ENCODE measurements at places on chromosomes 2 and 18. TPM values are rescaled to one million over a fixed set of nuclear protein-coding genes. Genes with fewer than 3 reads are reported as not detected.
A peak's percentile ranks its signal among the peaks of the same experiment; 100 is the strongest.

COLEC11 gene
- polyA plus RNA-seq: 33.2 TPM

UPP2 gene
- not detected for polyA plus RNA-seq

PSD4 gene
- polyA plus RNA-seq: 0.79 TPM

ANO7 gene
- polyA plus RNA-seq: not detected

TSPYL6 gene
- polyA plus RNA-seq: 0.08 TPM

GRCh38 chr2:105404736-105405135 is 5.9 kb upstream of the FHL2 start:
- H3K27ac ChIP-seq: no peak overlapping the region
- H3K36me3 ChIP-seq: no peaks in the 10 kb centered on the region
- no peak overlapping the region for H3K4me3 ChIP-seq
- no peaks in the 10 kb centered on the region for H3K27me3 ChIP-seq
- peaks cover 2% of the 10 kb centered on the region for H3K4me1 ChIP-seq
- no peak for DNase-seq

DNA sequence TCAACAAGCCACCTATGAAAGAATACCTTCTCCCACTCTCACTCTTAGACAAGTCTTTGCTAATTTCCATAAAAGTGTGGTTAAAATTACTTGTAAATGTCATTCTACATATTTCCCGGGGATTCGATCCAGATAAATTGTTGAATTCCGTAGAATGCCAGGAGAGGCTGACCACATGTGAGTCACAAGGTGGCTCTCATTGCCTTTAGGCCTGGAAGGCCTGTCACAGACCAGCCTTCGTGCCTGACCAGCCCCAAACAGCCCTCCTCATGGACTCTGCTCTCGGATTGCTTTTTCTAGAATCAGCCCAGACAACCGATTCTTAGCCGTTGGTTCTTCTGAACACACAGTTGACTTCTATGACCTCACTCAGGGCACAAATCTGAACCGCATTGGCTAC is 86.0 kb downstream of the RTN4 start:
- H3K27me3 ChIP-seq: no peaks in the 10 kb centered on the region
- H3K27ac ChIP-seq: no peak overlapping the region
- no peak for DNase-seq
- no peaks in the 10 kb centered on the region for H3K36me3 ChIP-seq

DNA sequence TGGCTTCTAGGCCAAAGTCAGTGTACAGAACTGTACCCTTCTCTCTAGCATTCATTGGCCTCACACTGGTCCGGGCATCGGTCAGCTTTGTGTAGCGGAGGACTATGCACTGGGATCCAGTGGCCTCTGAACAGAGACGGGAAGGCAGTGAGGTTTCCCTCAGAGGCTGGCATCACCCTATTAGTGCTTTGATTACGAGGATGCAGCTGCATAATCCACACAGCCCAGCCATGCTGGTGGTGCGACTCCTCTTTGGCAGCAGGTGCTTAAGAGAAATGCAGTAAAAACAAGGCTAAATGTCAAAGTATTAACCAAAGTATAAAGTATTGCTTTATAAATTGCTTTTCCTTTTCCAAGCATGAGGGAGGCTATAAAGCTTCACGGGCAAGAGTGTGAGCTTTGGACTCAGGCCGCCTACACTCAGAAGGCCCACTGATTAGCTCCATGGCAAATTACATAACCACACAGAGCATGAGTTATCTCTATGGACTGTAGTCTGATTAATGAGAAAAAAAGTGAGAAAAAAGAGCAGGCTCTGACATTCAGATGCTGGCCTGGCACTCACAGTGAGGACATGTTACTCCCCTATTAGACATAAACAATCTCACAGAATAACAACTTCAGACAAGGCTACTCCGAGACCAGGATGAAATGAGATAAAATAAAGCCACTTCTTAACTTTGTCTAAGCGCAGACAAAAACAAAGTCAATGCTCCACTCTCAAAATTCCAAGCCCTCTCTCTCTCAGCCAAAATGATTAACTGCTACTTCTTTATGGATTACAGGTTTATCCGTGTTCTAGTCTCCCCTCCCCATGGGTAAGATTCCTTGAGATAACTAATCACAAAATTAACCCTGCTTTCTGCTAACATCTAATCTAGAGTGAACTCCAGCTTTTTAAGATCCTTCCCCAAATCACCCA is 6.4 kb upstream of the CRYGC start:
- no peak overlapping the region for H3K27ac ChIP-seq
- H3K27me3 ChIP-seq: no peaks in the 10 kb centered on the region
- no peak for DNase-seq
- no peaks in the 10 kb centered on the region for H3K36me3 ChIP-seq
- H3K4me3 ChIP-seq: no peak overlapping the region

DNA sequence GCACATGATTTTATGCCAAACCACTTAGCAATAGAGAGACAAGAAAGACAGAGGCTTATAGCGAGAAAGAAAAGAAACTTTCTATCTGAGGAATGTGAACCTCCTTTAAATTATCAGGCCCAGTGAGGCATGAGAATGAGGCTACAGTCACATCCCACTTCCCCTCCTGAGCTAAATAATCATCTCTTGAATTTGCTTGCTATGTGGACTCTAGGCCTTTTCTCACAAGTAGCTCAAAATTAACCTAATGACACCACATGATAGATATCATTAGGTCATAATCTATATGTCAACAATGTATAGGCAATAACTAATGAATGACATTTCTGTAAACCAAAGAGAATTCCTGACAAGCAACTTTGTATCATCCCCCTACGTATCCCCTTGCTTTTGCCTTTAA is 301.5 kb upstream of the MGAT5 start:
- no peaks in the 10 kb centered on the region for H3K36me3 ChIP-seq
- H3K27me3 ChIP-seq: no peaks in the 10 kb centered on the region
- no peak for DNase-seq

GRCh38 chr2:184677171-184677570 is 78.8 kb downstream of the ZNF804A start:
- H3K27ac ChIP-seq: no peak overlapping the region
- H3K4me1 ChIP-seq: no peaks in the 10 kb centered on the region
- H3K36me3 ChIP-seq: no peaks in the 10 kb centered on the region
- DNase-seq: no peak
- no peaks in the 10 kb centered on the region for H3K27me3 ChIP-seq

GRCh38 chr18:50401888-50402287 is 27.0 kb downstream of the SKA1 start:
- no peak for DNase-seq
- no peaks in the 10 kb centered on the region for H3K4me1 ChIP-seq
- H3K36me3 ChIP-seq: no peaks in the 10 kb centered on the region
- H3K4me3 ChIP-seq: no peak overlapping the region

GRCh38 chr2:30448866-30449265 is 1.8 kb downstream of the LCLAT1 start:
- H3K27me3 ChIP-seq: no peaks in the 10 kb centered on the region
- no peaks in the 10 kb centered on the region for H3K36me3 ChIP-seq
- no peak for DNase-seq
- no peak overlapping the region for H3K27ac ChIP-seq

- no peak overlapping the region for H3K4me3 ChIP-seq
- H3K27ac ChIP-seq: no peak overlapping the region
- no peaks in the 10 kb centered on the region for H3K36me3 ChIP-seq
- peaks cover 4% of the 10 kb centered on the region for H3K4me1 ChIP-seq
- DNase-seq: no peak
Observed at GRCh38 chr2:63786471-63786870, 55.2 kb upstream of the UGP2 start.

GRCh38 chr2:154758871-154759270 is 60.4 kb downstream of the KCNJ3 start:
- H3K36me3 ChIP-seq: no peaks in the 10 kb centered on the region
- no peak overlapping the region for H3K4me3 ChIP-seq
- DNase-seq: no peak
- H3K27ac ChIP-seq: no peak overlapping the region

DNA sequence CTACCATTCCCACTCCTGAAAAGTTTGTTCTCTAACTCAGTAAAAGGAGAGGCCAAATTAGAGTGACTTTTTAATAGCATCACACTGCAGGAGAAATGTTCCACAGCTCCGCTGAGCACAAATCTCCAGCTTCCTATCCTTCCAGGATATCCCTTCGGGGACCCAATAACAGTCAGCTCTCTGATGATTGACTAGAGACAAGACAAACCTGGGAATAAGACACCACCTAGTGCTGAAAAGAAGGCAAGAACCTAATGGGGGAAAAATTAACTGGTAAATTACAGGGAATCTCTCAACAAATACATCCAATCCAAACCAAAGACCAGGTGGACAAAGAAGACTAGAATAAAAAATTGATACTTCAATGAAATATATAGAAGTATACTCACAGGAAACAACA is 977.1 kb upstream of the SOX11 start:
- H3K36me3 ChIP-seq: no peaks in the 10 kb centered on the region
- no peak overlapping the region for H3K4me3 ChIP-seq
- DNase-seq: no peak
- no peak overlapping the region for H3K27ac ChIP-seq
- H3K27me3 ChIP-seq: no peaks in the 10 kb centered on the region

DNA sequence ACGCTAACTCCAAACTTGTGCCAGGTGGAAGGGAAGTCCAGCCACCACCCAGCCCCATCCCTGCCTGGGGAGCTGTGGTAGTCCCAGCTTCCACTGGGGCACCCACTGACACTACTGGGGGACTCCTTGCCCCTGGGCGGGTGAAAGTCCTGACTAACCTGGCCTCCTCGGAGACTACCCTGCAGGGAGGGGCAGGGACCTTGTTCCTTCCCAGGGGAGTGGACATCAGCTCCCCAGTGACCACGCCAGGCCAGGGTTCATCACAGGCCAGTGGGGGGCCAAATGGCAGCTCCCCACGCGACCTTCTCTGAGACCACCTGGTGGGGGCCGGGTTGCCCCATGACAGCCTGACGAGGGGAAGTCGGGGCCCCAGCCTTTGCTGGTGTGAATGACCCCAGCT is 420.0 kb upstream of the SALL3 start:
- peak; percentile 61 for DNase-seq
- no peaks in the 10 kb centered on the region for H3K4me1 ChIP-seq
- H3K27me3 ChIP-seq: no peaks in the 10 kb centered on the region
- no peaks in the 10 kb centered on the region for H3K36me3 ChIP-seq

DNA sequence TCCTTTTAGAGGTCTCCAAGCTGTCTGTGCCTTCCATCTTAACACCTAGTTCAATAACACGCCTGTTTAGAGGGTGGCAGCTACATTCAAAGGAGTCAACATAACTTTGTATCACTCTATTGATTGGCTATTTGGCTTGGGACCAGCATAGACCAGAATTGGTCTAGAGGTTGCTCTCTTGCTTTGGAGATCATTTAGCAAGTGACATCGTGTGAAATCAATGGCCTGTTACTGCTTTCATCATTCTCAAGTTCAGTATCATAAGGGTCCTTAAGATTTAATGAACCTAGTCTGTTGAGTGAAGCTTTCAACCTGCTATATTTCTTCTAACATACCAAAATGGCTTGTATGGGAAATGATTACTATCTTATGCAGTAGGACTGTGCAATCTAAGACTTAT is 768.2 kb downstream of the NRXN1 start:
- no peak overlapping the region for H3K4me3 ChIP-seq
- H3K36me3 ChIP-seq: no peaks in the 10 kb centered on the region
- DNase-seq: no peak
- H3K4me1 ChIP-seq: no peaks in the 10 kb centered on the region
- H3K27me3 ChIP-seq: no peaks in the 10 kb centered on the region
- no peak overlapping the region for H3K27ac ChIP-seq

DNA sequence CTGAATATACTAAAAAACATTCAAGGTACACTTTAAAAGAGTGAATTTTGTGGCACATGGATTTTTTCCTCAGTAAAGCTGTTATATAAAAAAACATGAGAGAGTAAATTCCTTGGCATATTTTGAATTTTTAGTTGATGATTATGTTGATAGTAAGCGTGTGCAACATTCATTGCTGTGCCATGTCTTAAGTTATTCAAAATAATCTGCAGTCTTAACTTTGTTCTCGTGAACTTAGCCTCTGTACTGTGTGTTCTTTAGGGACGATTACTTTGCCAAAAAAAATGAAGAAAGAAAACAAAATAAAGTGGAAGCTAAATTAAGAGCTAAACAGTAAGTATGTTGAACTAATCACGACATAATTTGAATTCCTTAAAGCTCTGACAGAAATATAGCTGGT is 9.6 kb downstream of the SSB start:
- no peaks in the 10 kb centered on the region for H3K36me3 ChIP-seq
- H3K27me3 ChIP-seq: no peaks in the 10 kb centered on the region
- no peak overlapping the region for H3K27ac ChIP-seq
- no peak for DNase-seq
- no peak overlapping the region for H3K4me3 ChIP-seq

GRCh38 chr2:163247847-163248220 is 409.3 kb upstream of the KCNH7 start:
- DNase-seq: no peak
- no peaks in the 10 kb centered on the region for H3K27me3 ChIP-seq
- H3K27ac ChIP-seq: no peak overlapping the region

DNA sequence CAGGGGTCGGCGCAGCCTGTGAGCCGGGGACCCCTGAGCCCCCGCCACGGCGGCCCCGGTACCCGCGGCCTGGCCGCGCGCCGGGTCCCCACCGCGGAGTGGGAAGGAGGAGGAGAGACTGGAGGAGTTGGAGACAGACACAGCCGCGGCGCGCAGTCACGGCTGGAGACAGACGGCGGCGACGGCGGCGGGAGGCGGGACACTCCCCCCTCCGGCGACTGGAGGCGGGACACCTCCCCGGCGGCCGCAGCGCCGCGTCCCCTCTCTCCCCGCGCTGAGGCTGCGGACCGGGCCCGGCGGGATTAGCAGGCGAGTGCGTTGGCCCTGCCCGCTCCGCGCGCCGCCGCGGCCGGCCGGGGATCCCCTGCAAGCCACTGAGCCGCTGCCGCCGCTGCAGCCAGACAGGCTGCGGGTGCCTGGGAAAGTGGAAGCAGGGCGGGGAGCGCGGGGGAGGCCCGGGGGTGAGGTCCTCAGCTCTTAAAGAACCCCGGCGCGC is 1.0 kb upstream of the LDLRAD4 start:
- peaks cover 3% of the 10 kb centered on the region for H3K4me1 ChIP-seq
- H3K4me3 ChIP-seq: peak overlapping the region; percentile 50
- H3K27me3 ChIP-seq: no peaks in the 10 kb centered on the region

GRCh38 chr18:22544626-22545025 is 126.9 kb upstream of the CTAGE1 start:
- H3K4me1 ChIP-seq: peaks cover 10% of the 10 kb centered on the region
- no peaks in the 10 kb centered on the region for H3K36me3 ChIP-seq
- peak; percentile 68 for DNase-seq
- H3K27ac ChIP-seq: no peak overlapping the region
- H3K4me3 ChIP-seq: no peak overlapping the region
- H3K27me3 ChIP-seq: no peaks in the 10 kb centered on the region

DNA sequence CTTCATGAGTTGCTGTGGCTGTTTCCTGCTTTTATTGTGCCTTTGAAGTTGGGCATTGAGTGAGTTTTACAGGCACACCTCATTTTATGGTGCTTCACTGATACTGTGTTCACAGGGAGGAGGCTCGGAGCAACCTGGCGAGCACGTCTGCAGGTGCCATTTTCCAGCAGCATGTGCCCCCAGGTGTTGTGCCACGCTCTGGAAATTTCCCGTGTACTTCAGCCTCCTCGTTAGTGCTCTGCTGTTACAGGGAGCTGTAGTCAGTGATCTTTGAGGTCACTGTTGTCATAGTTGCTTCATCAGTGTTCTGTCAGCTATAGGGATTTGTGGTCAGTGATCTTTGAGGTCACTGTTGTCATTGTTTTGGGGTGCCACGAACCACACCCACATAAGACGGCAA is 20.1 kb downstream of the CTDP1 start:
- H3K27ac ChIP-seq: no peak overlapping the region
- H3K27me3 ChIP-seq: no peaks in the 10 kb centered on the region
- DNase-seq: no peak
- no peaks in the 10 kb centered on the region for H3K36me3 ChIP-seq

- no peaks in the 10 kb centered on the region for H3K27me3 ChIP-seq
- no peak overlapping the region for H3K27ac ChIP-seq
- DNase-seq: no peak
- H3K4me3 ChIP-seq: no peak overlapping the region
Observed at GRCh38 chr18:46098616-46098933, 479 bp upstream of the ATP5F1A start.
